ENCODE measurements at places on chromosomes 6 and 20. TPM values are rescaled to one million over a fixed set of nuclear protein-coding genes. Genes with fewer than 3 reads are reported as not detected.

DNA sequence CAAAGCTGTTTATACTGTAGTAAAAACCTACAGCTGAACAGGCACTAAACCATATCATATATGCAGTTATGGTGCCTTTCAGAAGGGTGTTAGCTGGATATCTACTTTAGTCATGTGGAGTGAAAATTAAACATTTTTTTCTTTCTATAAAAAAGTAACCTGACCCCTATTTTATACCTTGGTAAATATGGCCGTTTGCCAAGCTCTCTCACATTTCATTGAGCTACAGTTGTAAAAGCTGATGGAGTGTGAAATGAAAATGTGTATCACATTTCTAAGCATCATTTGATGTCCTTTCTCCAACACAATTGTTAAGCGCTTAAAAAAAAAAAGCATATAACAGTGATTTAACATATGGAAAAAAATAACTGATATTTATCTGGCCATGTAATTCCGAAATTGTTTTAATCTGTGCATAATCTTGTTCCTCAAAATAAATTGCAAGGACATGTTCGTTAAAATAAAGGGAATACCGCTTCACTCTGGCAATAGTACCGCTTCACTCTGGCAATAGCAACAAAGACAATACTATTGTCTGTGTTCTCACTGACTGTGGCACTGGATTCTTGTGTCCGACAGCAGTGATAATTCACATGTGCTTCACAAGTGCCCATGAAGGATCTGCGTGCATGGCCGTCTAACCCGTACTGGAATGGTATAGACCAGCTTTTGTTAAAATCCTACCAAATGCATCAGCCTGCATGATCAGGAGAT is 391.8 kb upstream of the SOX4 start:
- peak; percentile 21 for DNase-seq
- no peaks in the 10 kb centered on the region for H3K36me3 ChIP-seq
- H3K4me3 ChIP-seq = no peak overlapping the region
- H3K27me3 ChIP-seq = no peaks in the 10 kb centered on the region
- H3K27ac ChIP-seq = no peak overlapping the region

GRCh38 chr20:62350098-62350628 is 16.9 kb downstream of the LAMA5 start:
- peak; percentile 98 for DNase-seq
- peak overlapping the region; percentile 93 for H3K27ac ChIP-seq
- H3K4me1 ChIP-seq = peaks cover 33% of the 10 kb centered on the region
- peaks cover 95% of the 10 kb centered on the region for H3K36me3 ChIP-seq
- H3K27me3 ChIP-seq = no peaks in the 10 kb centered on the region
- peak overlapping the region; percentile 60 for H3K4me3 ChIP-seq

DNA sequence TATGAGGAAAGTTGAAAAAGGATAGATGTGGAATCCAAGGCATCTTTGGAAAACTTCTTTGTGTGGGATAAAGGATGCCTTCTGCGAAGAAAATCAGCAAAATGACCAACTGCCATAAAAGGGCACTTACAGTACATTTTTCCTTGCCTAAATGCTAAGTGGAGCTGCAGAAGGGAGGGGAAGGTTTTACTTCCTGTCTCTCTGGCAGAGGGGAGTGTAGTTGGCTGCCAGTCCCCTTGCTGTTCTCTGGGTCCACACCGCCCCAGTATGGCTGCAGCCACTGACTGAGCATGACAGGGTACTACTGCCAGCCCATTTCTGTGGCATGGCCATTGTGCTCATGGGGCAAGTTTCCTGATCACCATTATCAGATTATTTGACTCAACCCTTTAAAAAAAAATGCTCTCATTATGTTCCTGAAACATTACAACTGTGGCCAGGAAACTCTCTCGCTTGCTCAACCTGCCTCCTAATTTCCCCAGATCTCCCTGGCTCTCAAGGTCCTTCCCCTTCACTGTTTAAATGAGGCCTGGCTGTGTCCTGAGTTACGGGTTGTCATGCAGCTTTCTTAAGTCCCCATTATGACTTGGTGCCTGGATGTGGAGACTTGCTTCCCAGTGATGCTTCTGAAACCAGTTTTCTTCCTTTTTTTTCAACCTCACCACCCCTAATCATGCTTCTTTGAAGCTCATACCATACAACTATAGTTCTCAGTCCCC is 34.5 kb upstream of the FAM184A start:
- H3K36me3 ChIP-seq = no peaks in the 10 kb centered on the region
- no peak for DNase-seq
- H3K4me3 ChIP-seq = no peak overlapping the region
- peaks cover 9% of the 10 kb centered on the region for H3K27me3 ChIP-seq
- no peaks in the 10 kb centered on the region for H3K4me1 ChIP-seq

DNA sequence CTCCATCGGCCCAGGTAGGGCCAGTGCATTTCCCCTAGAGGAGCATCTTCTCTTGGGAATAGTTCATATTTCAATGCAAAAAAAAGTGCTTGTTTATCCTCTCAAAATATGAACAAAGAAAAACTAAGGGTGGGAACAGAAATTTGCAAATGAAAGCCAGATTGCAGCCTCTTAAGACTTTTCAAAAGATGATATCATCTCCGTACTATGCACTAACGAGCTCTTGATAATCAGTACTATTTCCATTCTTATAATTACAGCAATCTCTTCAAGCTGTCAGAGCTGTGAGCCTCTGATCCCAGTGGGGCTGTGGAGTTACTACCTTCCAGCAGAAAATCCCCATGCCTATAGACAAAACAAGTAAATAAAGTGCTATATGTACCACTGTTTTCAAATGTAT is 77.1 kb downstream of the SOD2 start:
- no peak for DNase-seq
- H3K4me3 ChIP-seq = no peak overlapping the region
- no peak overlapping the region for H3K27ac ChIP-seq
- no peaks in the 10 kb centered on the region for H3K4me1 ChIP-seq
- H3K36me3 ChIP-seq = no peaks in the 10 kb centered on the region
- peaks cover 18% of the 10 kb centered on the region for H3K27me3 ChIP-seq

DNA sequence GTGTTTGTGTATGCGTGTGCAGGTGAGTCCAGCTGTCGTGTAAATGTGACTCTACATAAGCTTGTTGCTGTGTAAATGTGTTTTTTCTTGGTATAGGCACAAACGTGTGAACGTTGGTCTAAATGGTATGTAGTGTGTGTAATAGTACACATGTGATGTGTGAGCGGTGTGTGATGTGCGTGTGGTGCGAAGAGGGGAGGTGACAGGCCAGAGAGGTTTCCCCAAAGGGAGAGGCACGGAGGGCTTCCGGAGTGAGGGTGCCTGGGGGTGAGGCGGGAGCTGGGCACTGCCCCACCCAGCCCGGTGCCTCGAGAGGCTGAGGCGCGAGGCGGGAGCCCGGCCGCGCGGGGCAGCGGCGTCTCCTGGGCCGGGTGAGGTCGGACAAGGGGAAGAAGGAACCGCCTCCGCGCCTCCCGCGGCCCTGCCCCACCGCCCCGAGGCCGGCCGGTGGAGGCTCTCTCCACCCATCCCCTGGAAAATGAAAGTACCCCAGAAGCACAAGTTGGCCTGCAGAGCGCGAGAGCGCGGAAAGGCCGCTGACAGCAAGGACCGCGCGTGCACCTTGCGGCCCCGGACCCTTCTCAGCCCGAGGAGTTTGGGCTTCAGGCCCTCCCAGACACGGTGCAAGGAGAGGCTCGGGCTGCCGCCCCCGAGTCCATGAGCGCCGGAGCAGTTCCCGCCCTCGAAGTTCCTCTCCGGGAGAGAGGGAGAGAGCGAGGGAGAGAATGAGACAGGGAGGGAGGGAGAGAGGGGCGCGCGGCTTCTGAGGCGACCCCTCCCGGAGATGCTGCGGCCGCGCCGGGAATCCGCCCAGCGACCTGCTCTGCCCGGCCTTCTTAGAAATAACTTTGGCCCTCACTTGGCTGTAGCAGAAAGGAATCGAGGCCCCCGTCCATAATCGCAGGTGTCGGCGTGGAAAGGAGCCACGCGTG is 43.2 kb upstream of the OSTM1 start:
- peaks cover 22% of the 10 kb centered on the region for H3K4me1 ChIP-seq
- DNase-seq = peak; percentile 46
- H3K27me3 ChIP-seq = peaks cover 63% of the 10 kb centered on the region
- H3K36me3 ChIP-seq = peaks cover 21% of the 10 kb centered on the region
- H3K27ac ChIP-seq = peak overlapping the region; percentile 4

DNA sequence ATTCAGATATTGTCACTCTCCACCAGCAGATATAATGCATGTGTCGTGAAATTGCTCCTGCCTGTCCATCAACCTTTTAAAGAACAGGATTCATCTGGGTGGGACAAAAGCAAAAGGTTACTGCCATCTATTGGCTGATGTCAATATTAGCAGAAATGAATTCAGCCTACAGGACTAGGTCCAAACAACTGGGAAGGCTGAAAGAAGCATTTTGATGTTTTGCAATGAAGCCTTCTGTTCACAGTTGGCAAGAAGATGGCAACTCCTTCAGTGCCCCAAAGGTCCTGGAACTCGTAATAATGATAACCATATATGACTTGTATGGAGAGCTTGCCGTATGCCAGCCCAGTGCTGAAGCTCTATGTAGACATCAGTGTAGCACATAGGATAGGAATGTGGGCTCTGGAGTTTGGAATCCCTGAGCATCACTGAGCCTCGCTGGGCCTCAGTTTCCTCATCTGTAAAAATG is 7.5 kb downstream of the BCAS1 start:
- DNase-seq = peak; percentile 33
- H3K4me1 ChIP-seq = peaks cover 22% of the 10 kb centered on the region
- peaks cover 9% of the 10 kb centered on the region for H3K36me3 ChIP-seq
- H3K27ac ChIP-seq = no peak overlapping the region

- no peak overlapping the region for H3K4me3 ChIP-seq
- no peaks in the 10 kb centered on the region for H3K36me3 ChIP-seq
- H3K27ac ChIP-seq = no peak overlapping the region
Measured at GRCh38 chr20:63117151-63117550, 98.8 kb downstream of the YTHDF1 start.

The ADGRF5 gene
- 0.07 TPM for total RNA-seq

The SMIM26 gene
- total RNA-seq = 20.9 TPM

DNA sequence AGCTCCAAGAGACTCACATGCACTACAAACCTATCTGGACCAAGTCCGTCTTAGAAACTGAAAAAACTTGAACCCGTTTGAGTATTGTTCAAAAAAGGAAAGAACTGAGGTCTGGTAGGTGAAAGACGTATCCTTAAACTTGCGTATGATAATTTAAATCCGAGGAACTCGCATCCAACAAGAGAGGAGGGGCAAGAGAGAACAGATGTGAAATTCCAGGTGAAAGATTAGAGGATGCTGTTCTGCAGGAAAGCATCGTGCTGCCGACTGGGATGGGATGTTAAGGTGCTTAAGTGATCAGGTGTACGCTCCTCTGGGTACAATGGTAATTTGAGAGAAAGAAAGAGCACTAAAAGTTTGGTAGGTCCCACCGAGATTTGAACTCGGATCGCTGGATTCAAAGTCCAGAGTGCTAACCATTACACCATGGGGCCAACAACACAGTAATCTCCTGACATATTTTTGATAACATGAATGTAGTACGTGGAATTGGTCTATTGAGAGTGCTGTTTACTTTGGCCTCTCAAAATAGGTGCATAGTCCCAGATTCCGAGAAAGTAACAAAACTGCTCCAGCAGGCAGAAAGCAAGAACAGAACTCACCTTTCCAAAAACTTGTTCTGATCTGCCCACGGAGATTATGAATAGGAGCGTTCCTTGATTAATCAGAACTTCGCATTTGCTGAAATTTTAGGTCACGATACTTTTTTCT is 53.5 kb upstream of the BTN3A2 start:
- H3K27me3 ChIP-seq = no peaks in the 10 kb centered on the region
- H3K4me1 ChIP-seq = peaks cover 43% of the 10 kb centered on the region
- peak overlapping the region; percentile 75 for H3K4me3 ChIP-seq
- peaks cover 40% of the 10 kb centered on the region for H3K36me3 ChIP-seq
- peak; percentile 70 for DNase-seq
- H3K27ac ChIP-seq = peak overlapping the region; percentile 98

DNA sequence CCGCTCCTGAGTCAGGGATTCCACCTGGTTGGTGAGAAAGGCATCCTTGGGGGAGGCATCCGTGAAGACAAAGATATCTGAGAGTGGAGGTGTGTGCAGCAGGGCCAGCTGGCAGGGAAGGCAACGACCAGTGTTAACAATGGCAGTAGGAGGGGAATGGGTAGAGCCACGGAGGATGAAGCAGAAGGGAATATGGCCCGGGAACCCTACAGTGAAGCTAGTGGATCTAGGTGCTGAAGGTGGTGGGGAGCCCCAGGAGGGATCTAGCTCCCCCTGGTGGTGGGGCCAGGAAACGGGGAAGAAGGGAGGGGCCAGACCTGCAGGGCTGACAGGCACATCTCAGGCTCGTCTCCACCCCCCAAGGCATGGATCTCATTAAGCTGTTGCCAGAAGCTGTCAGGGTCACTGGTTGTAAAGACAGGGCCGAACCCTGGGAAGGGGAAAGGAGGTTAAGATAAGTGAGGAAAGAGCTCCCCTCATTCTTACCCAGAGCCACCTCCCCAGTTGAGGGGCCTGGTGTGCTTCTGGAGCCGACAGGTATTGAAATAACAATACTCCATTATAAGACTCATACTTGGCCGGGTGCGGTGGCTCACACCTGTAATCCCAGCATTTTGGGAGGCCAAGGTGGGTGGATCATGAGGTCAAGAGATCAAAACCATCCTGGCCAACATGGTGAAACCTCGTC is 7.3 kb downstream of the VWA7 start:
- no peak overlapping the region for H3K4me3 ChIP-seq
- H3K4me1 ChIP-seq = peaks cover 21% of the 10 kb centered on the region
- no peaks in the 10 kb centered on the region for H3K27me3 ChIP-seq
- peaks cover 20% of the 10 kb centered on the region for H3K36me3 ChIP-seq
- peak overlapping the region; percentile 40 for H3K27ac ChIP-seq

DNA sequence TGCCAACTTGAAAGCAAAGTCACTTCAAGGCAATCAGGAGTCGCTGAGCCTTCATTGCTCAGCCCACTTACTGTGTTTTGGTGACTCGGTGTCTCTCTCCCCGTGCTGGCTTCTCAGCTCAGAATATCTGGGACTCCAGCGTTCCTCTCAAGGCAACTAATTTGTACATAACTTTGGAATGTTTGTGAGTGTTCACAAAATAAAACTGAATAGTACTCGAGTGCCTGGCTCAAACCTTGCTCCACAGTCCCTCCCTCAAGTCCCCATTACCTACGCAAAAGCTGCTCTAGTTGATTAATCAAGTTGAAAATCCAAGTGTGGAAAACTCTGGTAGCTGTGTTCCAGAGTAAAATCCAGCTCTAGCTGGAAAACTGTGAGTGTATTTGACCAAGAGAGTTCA is 8.6 kb downstream of the IPCEF1 start:
- H3K36me3 ChIP-seq = peaks cover 9% of the 10 kb centered on the region
- H3K27me3 ChIP-seq = no peaks in the 10 kb centered on the region
- no peak overlapping the region for H3K27ac ChIP-seq
- DNase-seq = no peak
- peaks cover 17% of the 10 kb centered on the region for H3K4me1 ChIP-seq

The KCNB1 gene
- total RNA-seq = not detected

DNA sequence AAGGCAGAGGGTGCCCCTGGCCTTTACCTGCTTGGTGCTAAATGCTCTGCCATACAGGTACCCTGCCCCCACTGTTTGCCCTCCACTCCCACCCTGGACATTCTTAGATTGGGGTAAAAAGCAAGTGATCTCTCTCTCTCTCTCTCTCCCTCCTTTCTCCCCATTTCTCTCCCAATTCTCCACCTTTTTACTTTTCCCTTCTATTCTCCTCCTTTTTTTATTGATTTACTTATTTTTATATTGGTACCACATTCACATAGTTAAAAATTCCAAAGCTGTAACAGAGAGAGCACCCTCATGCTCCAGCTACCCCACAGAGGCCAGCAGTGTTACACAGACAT is 37.7 kb upstream of the ID1 start:
- DNase-seq = no peak
- peaks cover 98% of the 10 kb centered on the region for H3K36me3 ChIP-seq
- peaks cover 71% of the 10 kb centered on the region for H3K4me1 ChIP-seq
- peak overlapping the region; percentile 18 for H3K27ac ChIP-seq

- no peak overlapping the region for H3K4me3 ChIP-seq
- no peaks in the 10 kb centered on the region for H3K36me3 ChIP-seq
- peaks cover 15% of the 10 kb centered on the region for H3K4me1 ChIP-seq
- peaks cover 13% of the 10 kb centered on the region for H3K27me3 ChIP-seq
- H3K27ac ChIP-seq = no peak overlapping the region
Measured at GRCh38 chr20:44856856-44857448, 28.6 kb upstream of the YWHAB start.

The FAM209A gene
- total RNA-seq = 0.95 TPM

The CD2AP gene
- total RNA-seq = 105 TPM

Data from Calu3 (cell line).